Breast epithelium (tissue), 4 donors: ENCODE measurements at places on chromosomes 12 and 14.

DNA sequence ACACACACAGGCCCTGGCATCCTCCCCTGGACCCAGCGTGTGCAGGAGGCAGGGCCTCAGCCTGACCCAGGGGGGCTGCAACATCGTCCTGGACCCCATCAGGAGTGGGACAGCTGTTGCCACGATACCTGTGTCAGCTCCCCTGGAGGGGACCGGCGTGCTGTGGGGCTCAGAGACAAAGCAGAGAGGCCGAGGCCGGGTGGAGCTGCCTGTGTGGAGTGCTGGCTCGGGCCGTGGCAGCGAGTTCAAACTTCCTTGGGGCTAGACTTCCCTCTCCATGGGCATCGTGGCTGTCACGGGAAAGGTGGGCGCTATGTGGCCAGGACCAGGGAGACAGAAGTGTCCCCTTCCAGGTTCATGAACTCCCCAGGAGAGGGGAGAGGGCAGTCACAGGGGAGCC lies 155.0 kb upstream of the SFSWAP start:
- no peak for DNase-seq

GRCh38 chr14:52268279-52269061 lies 972 bp downstream of the PTGDR start:
- no peak for DNase-seq

GRCh38 chr14:76446921-76447320 lies 71.0 kb downstream of the ESRRB start:
- DNase-seq = no peak

GRCh38 chr12:111841236-111841749 lies 735 bp upstream of the MAPKAPK5 start:
- DNase-seq = no peak

GRCh38 chr12:114404926-114405518 lies 922 bp downstream of the TBX5 start:
- DNase-seq = no peak

DNA sequence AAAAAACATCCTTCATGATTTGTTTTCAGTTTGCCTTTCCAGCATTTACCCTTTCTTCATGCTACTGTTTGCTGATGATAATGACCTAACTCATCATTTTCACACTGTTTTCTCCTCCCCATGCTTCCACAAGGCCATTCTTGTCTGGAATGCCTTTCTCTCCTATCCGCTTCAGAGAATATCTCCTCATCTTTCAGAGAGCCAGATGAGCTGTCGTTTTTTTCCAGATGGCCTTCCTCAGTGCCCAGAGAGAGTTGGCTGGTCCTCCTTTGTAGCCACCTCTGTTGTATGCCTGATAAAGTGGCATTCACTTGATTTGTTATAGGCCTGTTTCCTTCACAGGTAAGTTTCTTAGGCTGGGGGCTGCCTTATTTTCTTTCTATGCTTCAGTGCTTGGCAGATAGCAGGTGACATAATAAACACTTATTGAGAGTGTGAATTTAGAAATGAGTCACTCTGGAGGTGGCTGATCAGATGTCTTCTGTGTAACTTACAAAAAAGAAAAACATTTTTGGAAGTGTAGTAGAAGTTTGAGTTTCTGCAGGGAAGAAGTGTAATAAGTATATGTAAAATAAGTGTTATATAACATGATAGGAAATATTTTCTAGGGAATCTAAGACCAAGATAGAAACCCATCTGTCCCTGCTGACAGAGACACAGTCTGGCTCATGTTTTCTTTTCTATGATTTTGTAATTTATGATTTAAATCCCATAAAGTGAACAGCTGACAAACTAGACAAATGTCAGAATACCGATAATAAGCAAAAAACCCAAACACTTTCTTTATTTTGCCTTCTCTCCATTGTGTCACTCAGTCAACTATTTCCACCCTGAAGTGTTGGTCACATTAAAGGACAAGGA lies 174.5 kb downstream of the DACT1 start:
- no peak for DNase-seq

DNA sequence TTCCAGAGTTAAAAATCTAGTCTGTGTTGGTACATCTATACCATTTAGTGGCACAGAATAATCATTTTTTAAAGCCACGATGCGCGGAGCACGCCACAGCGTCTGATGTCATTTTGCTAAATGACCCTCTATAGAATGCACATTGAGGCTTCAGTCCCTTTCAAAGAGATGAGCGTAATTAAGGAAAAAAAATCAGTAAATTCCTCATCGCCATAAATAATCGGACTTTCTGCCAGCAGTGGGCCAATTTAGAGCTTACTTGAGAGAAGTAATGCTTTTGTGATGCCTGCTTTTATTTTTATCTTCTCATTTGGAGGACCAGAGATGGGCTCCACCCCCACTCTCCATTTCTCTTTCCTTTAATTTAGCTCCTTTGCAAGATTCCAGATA lies 4.0 kb downstream of the ASCL1 start:
- DNase-seq = no peak

GRCh38 chr14:101179691-101180211 lies 276.2 kb upstream of the RTL1 start:
- DNase-seq = no peak

GRCh38 chr14:58944343-58944967 lies 244.0 kb upstream of the DAAM1 start:
- no peak for DNase-seq

GRCh38 chr14:31206536-31207286 lies 882 bp downstream of the HECTD1 start:
- no peak for DNase-seq

GRCh38 chr12:6315704-6316597 lies 5.5 kb downstream of the PLEKHG6 start:
- no peak for DNase-seq

GRCh38 chr12:106096376-106096775 lies 42.4 kb downstream of the NUAK1 start:
- DNase-seq = no peak

- no peak for DNase-seq
These were observed 125.0 kb upstream of the ATP2B1 start for GRCh38 chr12:89833337-89834252.

DNA sequence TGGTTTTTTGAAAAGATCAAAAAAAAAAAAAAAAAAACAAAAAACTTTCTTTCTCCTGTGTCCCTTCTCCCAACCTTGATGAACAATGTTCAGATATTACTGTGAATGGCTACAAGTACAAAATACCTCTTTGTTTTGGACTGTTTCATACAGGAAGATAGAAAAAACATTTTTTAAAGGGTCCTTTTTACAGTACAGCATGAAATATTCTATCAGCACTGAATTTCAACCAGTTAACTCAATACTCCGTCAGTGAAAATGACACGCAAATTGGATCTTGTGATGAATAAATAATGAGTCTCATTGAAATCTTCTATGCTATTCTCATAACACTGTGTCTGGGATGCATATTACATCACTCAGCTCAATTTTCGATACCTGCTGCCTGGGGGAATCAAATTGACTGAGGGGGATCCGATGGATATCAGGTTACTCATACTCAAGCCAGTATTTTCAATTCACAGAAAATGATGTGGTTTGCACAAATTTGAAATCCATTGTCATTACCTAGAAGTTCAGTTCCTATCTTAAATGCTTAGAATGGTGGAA lies 179.6 kb downstream of the TMTC2 start:
- no peak for DNase-seq

GRCh38 chr12:113116875-113117274 lies 18.7 kb downstream of the RASAL1 start:
- no peak for DNase-seq

DNA sequence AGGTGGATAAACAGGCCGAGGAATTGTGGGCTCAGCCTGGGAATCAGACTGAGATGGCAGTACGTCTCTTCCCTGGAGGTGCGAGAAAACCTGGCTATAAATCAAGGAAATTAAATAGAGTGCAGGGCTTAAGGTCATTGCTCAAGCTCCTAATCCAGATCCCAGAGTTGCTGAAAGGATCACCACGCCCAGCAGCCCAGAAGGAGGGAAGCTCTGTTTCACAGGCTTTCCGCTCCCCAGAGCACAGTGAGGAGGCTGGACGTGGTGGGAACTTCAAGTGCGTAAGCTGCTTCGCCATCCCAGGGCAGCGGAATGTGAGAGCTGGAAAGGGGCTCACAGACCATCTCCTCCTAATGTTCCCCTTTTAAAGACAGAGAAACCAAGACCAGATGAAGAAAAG lies 651.6 kb upstream of the TBX3 start:
- no peak for DNase-seq

DNA sequence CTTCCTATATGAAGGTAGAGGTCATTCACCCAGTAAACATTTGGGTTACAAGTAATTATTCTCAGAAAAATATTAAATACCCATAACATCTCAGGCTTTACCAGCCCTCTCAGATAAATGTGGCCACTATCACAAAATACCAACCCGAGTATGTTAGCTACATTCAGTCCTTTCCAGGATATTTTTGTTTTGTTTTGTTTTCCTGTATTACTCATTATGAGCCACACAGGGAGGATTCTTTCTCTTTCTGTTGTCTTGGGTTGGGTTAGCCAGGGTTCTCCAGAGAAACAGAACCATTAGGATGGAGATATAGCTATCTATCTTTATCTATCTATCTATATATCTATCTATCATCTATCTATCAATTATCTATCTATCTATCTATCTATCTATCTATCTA lies 947.6 kb upstream of the MDGA2 start:
- DNase-seq = no peak

GRCh38 chr14:61537563-61538463 lies 157.5 kb upstream of the HIF1A start:
- DNase-seq = no peak

GRCh38 chr12:89875809-89876208 lies 167.2 kb upstream of the ATP2B1 start:
- no peak for DNase-seq

DNA sequence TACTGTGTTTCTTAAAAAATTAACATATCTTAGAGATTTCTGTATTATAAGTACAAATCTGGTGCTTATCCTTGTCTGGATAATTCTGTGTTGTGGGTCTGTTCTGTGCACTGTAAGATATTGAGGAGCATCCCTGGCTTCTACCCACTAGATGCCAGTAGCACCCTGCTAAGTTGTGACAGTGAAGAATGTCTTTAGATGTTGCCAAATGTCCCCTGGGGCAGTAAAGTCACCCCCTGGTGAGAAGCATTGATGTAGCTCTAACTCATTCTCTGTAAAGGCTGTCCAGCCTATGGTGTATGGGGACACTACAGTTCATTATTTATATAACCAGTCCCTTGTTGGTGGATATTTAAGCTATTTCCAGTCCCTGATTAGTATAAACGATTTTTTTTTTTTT lies 31.4 kb downstream of the MAP1LC3B2 start:
- DNase-seq = no peak

DNA sequence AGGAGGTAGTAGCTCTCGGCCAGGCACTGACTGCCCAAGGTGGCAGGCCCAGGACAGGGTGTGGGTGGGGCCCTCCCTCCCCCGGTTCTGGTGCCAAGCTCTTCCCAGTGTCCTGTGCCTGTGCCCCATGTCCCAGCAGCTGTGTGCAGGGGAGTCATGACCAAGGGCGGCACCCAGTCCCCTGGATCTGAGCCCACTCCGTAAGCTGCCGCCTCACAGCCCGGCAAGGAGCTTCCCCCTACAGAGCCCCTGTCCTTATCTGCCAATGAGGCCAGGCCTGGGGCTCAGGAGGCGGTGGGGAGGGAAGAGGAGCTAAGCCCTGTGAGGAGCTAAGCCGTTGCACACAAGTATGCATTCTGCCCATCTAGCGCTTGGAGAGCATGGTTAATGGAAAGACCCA lies 5.6 kb upstream of the C14orf180 start:
- DNase-seq = no peak

GRCh38 chr12:123358035-123358434 lies 6.6 kb downstream of the SBNO1 start:
- no peak for DNase-seq

DNA sequence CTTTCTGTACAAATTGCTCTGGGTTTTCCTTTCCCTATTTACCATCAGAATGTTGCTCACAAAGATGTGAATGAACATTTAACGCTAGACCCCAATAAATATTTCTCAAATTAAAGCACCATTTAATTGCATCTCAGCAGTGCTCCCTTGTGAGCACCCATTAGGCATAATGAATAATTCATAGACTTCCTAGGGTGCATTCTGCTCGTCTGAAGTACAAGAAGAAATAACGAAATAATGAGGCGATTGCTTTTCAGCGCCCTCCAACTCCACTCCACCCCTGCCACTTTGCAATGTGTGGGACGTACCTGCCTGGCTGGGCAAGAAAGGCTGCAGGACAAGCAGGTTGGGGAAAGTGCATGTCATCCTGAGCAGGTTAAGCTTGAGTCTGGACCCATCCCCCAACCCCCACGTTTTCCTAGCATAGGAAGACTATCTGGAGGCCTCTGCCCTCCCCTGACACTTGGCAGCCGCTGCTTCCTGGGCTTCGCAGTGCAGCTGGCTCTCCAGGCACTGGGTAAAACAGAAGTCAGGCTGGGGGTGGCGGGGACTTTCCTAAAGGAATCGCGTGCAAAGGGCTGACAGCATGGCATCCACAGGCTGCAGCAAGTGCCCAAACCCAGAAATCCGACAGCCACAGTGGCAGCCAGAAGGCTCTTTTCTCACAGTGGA lies 253.7 kb downstream of the DUSP6 start:
- no peak for DNase-seq

- no peak for DNase-seq
These were observed 288.6 kb downstream of the PDZRN4 start for GRCh38 chr12:41476499-41477439.

GRCh38 chr12:107344035-107344808 lies 250.9 kb upstream of the CRY1 start:
- no peak for DNase-seq

DNA sequence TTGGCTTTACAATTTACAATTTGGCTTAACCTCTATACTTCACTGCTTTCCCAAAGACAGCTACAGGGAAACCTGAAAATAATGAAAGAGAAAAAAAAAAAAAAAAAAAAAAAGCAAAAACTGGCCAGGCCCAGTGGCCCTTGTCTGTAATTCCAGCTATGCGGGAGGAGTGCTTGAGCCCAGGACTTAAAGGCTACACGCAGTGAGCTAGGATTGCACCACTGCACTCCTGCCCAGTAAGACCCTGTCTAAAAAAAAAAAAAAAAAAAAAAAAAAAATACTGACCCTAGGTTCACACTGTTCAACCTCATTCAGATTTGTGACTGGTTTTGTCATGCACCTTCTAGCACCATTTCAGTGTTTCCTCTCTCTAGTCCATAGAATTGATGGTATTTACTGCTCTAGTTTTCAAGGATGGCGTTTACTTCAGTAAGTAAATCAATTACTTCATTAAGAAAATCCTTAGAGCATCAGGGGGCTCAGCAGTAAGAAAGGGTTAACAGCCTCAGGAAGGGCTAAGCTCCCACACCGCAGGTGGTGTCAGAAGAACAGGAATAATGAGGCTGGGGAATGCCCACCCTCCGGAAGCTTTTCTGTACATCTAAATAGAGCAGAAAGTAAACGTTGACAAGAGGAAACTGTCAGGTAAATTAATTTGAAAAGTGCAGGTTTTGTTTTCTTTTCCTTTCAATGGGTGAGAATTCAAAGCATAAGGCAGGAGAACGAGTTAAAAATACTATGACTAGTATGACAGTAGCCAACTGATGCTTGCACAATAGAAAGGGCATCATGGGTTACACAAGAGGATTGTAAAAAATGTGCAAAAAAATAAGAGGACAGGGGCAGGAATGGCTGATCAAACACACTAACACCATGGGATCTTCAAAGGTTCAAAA lies 115.0 kb upstream of the MDM1 start:
- no peak for DNase-seq
